ENCODE measurements at places on chromosomes 6 and 20. TPM values are rescaled to one million over a fixed set of nuclear protein-coding genes. Genes with fewer than 3 reads are reported as not detected.

- peak; percentile 97 for ATAC-seq
Observed at GRCh38 chr6:18022398-18023231, 35.2 kb upstream of the KIF13A start.

DNA sequence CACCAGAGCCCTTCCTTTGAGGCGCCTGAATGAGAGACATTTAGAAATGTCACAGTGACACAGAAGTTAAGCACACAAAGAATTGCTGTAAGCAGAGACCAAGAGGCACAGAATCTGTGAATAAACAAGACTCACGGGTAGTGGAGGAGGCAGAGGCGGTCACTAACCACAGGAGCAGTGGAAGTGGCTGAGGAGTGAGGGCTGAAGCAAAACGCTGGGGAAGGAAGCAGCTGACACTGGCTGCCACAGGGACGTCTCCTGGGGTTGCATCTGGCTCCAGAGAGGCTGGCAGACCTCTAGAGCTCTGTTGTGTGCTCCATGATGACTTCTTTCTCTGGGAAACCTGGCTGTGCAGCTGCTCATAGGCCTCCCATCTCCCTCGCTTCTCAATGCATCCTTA, 65.0 kb upstream of the SLC2A12 start:
- peak; percentile 91 for ATAC-seq

DNA sequence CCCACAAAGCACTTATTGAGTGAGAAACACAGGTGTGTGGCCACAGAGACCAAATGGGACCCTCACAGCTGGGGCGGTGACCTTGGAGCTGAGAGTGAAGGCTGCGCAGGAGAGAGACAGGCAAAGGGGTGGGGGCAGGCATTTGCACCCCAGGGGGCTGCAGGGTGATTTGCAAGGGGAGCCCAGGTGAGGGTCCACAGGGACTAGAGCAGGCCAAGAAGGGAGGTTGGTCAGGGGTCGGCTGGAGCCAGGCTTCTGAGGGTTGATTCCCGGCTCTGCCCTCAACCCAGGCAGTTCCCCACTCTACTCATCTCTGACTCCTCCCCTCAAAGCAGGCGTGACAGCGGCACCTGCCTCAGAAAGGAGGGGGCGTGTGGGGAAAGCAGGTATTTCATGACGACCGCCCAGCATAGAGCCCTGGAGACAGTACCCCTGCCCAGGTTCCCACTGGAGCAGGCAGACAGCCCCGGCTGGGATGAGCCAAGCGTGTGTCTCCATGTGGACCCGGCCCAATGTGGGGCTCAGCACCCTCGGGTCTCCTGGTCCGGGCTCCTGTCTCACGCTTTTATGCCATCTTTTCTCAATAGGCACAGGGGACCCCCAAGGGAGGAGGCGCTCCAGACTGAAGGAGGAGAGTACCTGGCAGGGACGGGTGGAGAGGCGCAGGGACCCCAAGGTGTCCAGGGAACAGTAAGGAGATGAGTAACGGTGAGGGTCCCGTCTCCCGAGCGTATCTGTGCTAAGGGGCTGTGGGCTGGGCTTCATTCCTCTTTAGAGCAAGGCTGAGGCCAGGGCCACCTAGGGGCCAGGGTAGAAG, 3.1 kb upstream of the MRGBP start:
- no peak for ATAC-seq

- no peak for ATAC-seq
Observed at GRCh38 chr6:6285679-6286078, 34.8 kb downstream of the F13A1 start.

SEMG2 gene
- 0.20 TPM for total RNA-seq

IP6K3 gene
- total RNA-seq = not detected

Data from motor neuron (in vitro differentiated cells).